ENCODE measurements at places on chromosomes 11 and 22.
A peak's percentile ranks its signal among the peaks of the same experiment; 100 is the strongest.

GRCh38 chr11:69010964-69011623 lies 2.0 kb downstream of the MRGPRF start:
- DNase-seq = no peak

- DNase-seq = no peak
Observed at GRCh38 chr11:76501526-76502202, 56.8 kb downstream of the EMSY start.

GRCh38 chr22:39994566-39995392 lies at the start of gene FAM83F:
Gene FAM83F (plus strand): TSS chr22:39994954. CDS start chr22:39995043, 89 bp downstream.
- peak; percentile 18 for DNase-seq

- peak; percentile 10 for DNase-seq
Observed at GRCh38 chr22:40055143-40055883, 60.6 kb downstream of the FAM83F start.

- no peak for DNase-seq
Observed at GRCh38 chr11:2835296-2835695, 50.3 kb downstream of the CDKN1C start.

Measured in stimulated activated CD8-positive, alpha-beta memory T cell treated with anti-CD3 and anti-CD28 coated beads, Interleukin-7, amount 100 ng/mL, for 4 hours (primary cell).